CD4-positive, alpha-beta T cell treated with Interleukin-21 for 1 hour (primary cell): ENCODE measurements at places on chromosomes 12 and 14.

DNA sequence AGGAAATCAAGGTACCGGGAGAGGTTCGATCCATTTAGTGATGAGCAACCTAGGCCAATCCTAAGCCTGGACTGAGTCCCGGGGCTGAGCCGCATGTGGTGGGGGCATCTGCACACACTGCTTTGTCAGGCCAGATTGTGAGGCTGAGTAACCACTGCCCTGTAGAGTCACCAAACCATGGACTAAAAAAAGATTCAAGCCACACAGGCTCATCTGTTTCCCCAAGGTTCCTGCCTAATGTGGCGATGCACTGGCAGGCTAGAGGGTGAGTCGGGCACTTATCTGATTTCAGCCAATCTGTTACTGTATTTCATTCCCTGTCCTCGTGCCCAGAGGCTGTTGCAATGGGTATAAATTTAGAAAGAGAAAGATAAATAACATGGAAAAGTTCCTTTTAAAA, 140.8 kb downstream of the TTC7B start:
- no peak for DNase-seq

- DNase-seq: peak; percentile 73
Observed at GRCh38 chr14:60151715-60152114, 13.5 kb downstream of the DHRS7 start.

- no peak for DNase-seq
Observed at GRCh38 chr14:85587151-85587711, 57.3 kb downstream of the FLRT2 start.

DNA sequence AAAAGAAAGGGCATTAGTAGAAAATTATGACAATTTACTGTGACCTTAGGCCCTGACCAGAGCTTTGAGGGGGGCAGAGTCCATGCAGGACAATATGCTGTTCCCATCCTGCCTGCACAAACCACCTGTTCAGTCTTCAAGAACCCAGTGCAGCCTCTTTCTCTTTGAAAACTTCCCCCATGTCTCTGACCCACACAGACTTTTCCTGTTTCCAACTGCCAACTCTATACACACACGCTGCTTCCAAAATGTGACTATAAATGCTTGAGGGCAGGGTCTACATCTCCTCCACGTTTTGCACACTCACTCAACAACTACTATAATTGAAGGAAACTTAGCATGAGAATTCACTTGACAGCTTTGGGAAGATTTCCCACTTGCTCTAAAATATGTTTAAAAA, 36.6 kb upstream of the SYCP3 start:
- no peak for DNase-seq

- no peak for DNase-seq
Observed at GRCh38 chr12:14307004-14307403, 58.5 kb upstream of the ATF7IP start.

DNA sequence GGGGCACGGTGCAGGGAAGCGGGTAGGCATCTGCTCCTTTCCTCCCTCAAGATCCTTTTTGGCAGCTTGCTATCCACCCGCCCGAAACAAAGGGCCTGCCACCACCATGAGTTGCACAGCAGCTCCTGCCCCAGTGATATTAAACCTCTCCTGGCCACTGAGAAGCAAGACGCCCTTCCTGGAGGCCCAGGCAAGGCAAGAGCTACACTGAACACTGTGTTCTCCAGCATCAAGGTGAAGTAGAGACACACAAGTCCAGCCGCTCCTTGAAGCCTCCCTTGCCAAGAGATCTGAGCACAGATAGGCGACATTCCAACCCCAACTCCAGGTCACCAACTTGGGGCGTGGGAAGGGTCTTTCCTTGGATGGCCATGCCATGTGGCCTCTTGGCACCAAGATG, 70.9 kb downstream of the ACTN1 start:
- no peak for DNase-seq

GRCh38 chr14:96592591-96593386, 90.6 kb downstream of the PAPOLA start:
- DNase-seq: peak; percentile 68

- no peak for DNase-seq
Observed at GRCh38 chr12:53616950-53617349, 9.2 kb downstream of the ATF7 start.

DNA sequence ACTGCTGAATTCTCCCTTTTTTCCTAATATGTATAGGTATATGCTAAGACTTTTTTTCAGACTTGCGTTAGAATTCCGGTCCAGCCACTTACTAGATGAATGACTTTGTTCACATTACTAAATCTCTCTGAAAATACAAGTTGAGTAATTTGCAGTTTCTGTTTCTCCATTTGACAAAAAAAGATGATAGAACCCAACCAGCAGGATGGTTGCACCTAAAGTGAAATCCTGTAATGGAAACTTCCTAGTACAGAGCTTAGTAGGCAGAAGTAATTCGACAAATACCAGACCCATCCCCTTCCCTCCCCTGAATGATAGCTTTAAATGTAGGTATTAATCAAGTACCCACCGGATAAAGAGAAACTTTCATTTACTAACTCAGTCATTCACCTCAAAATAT, 113.6 kb upstream of the RAP1B start:
- no peak for DNase-seq

DNA sequence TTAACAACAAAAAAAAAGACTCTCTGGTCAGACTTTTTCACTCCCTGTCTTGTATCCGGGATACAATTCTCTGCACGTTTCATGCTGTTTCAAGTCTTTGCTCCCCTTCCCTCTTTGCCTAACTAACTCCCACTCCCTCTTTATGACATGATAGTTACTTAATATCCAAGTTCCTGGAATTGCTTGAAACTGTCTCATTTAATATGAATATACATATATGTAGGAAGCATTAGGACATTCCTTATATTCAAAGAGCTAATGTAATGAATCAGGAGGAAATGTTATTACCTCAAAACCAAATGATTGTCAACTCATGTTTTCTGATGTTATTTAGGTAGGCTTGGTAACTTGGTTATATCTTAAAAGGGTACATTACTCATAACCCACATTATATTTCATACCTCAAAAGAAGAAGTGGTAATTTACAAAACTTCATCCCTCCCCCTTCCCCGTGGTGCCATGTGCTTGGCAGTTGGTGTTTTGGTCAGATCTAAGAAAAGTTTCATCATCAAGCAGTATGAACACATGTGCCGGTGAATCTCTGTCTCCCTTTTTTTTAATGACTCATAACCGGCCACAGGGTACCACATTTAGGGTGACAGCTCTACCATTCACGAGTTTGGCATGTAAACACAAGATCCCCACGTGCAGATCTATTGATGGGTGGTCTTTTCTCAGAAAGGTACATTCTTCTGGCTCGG, 56.5 kb downstream of the HCAR2 start:
- DNase-seq: peak; percentile 38

- no peak for DNase-seq
Observed at GRCh38 chr12:497501-498160, 37.9 kb downstream of the B4GALNT3 start.

GRCh38 chr12:122732170-122732569, 1.5 kb upstream of the HCAR1 start:
- DNase-seq: no peak

GRCh38 chr14:103489621-103490020, 33.0 kb downstream of the CKB start:
- DNase-seq: no peak

- no peak for DNase-seq
Observed at GRCh38 chr12:7092986-7093460, 778 bp upstream of the C1R start.

GRCh38 chr14:34983786-34984185, 994 bp downstream of the SRP54 start:
- no peak for DNase-seq

DNA sequence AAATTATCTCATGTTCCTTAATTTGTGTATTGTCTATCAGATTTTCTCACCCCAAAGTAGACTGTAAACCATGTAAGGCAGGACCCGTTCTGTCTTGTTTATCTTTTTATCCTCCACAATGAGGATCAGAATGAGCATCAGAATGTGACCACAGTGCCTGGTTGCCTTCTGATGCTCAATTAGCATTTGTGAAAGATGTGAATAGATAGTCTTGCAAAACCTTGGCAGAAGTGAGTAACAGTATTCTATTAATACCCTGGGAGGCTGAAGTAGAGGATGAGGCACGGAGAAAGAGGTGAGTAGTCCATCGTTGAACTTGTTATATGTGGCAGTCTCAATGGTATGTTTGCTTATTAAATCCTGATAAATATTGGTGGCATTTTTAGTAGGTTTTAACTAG, 781.4 kb downstream of the NRXN3 start:
- no peak for DNase-seq

GRCh38 chr12:76997011-76997780, 68.2 kb downstream of the E2F7 start:
- no peak for DNase-seq

- DNase-seq: no peak
Observed at GRCh38 chr12:49953151-49953550, 2.6 kb downstream of the AQP2 start.

DNA sequence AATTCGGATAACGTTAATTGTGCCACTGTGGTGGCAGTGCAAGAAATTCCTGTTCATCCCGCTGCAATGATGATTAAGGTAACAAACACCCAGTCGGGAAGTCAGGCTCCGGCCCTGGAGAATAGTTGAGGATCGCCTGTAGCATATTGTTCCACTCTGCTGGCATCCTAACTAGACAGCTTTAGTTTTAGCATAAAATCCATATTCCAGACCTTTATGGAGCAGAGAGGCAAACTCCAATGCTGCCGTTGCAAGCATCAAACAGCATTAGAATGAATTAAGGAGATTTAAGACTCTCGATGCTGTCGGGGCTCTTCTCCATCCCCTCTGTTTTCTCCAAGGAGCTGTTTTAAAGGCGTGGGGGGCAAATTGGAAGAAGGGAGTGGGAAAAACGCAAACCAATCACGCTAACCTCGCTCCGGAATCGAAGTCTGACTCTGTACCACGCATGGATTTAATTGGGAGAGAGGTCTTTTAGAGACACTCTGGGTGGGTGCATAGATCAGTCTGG, 660.4 kb downstream of the VRK1 start:
- DNase-seq: no peak

- peak; percentile 65 for DNase-seq
Observed at GRCh38 chr12:47990351-47991105, 13.7 kb downstream of the COL2A1 start.

GRCh38 chr14:105026033-105026785, 5.3 kb upstream of the CDCA4 start:
- no peak for DNase-seq

- DNase-seq: no peak
Observed at GRCh38 chr14:64045091-64045490, 192.3 kb downstream of the SYNE2 start.

DNA sequence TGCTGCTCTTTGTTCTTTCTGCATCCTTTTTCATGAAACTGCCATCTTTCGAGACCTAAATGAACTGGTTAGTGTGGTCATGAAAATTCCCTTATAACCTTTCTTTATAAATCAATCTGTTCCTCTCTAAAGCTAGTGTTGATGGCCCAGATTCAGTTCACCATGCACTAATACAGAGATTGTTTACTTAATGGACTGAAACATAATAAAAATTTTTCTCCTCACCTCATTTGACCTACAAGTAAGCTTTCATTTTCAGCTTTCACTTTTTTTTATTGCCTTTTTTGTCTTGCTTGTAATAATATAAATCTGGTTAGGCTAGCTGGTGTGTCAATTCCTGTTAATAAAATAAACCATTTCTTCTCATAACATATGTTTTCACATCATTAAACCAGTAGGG, 183.8 kb downstream of the CCDC59 start:
- no peak for DNase-seq

DNA sequence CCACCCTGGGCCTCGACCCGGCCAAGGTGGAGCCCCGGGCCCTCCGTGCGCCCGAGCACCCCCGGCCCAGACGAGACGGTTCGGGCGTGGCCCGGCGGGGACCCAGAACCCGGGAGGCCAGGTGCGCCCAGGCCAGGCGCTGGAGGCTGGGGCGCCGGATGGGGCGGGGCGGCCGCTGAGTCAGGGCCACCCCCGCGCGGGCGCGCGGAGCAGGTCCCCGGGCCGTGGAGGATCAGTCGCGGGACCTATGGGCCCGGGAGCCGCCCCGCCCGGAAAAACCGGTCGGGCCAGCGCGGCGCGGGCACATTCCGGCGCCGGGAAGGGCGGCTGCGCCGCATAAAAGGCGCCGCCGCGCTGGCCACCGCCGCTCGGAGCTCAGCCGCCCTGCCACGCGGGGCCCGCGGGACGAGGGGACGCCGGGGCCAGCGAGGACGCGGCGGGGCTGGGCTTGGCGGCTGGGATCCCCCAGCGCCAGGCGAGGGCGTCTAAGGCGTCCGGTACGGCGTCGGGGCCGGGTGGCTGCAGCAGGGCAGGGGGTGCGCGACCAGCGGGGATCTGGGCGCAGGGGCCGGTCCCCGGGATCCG, 21.5 kb upstream of the KIF26A start:
- no peak for DNase-seq

- no peak for DNase-seq
Observed at GRCh38 chr12:22979854-22980469, 355.0 kb downstream of the ETNK1 start.

- no peak for DNase-seq
Observed at GRCh38 chr12:45934956-45935355, 55.4 kb downstream of the SCAF11 start.

GRCh38 chr12:66020481-66020880, 110.1 kb downstream of the LLPH start:
- no peak for DNase-seq

GRCh38 chr12:53096089-53096741, 1.3 kb upstream of the IGFBP6 start:
- no peak for DNase-seq

- no peak for DNase-seq
Observed at GRCh38 chr14:29045237-29045636, 278.6 kb downstream of the FOXG1 start.

DNA sequence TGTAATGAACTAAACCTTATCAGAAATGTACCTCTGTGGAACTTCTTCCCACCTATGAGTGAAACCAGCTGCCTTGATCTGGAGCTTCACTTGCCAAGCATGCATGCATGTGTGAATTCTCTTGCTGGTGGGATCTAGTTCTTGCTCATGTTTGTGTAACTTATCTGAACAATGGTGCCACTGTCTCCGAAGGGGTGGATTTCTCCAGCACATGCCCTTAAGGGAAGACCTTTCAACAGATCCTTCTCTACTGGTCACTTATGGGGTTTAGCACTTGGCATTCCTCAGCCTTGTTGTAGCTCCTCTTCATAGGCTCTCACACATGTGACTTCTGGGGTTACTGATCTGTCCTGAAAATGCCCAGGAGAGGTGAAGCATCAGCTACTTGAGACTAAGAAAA, 25.0 kb downstream of the SMOC1 start:
- no peak for DNase-seq

DNA sequence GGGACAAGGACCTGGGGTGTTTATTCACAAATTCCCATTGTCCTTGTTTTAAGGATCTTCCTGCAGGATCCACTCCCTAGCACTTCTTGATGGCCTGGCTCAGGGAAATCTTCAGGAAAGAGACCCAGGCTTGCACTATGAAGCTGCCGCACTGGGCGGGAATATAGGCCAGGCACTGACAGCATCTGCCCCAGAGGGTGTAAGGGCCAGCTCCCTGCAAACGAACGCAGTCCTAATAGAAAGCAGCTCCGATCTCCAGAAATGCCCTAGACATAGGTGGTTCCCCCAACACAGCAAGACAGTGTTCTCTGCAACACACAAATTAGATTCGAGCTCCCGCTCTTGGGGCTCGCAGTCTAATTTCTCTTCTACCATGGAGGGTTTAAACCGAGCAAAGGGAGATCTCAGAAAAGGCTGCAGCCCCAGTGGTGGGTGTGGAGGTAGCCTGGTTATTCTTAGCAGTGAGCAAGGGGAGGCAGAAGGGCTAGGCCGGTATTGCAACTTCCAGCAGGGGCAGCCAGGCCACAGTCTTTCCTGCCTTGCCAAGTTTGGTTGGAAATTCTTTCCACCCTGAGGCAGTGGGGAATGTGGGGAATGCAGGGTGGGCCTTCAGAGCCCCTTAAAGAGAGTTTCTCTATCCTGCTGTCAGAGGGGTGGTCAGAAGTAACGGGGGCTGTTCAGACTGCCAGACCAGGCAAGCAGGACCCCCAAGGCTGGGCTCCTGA, 16.1 kb upstream of the WSCD2 start:
- DNase-seq: no peak
